ENCODE measurements at places on chromosomes 3 and 15.

GRCh38 chr3:52860424-52860768 lies 25.6 kb upstream of the MUSTN1 start:
- no peak for DNase-seq

DNA sequence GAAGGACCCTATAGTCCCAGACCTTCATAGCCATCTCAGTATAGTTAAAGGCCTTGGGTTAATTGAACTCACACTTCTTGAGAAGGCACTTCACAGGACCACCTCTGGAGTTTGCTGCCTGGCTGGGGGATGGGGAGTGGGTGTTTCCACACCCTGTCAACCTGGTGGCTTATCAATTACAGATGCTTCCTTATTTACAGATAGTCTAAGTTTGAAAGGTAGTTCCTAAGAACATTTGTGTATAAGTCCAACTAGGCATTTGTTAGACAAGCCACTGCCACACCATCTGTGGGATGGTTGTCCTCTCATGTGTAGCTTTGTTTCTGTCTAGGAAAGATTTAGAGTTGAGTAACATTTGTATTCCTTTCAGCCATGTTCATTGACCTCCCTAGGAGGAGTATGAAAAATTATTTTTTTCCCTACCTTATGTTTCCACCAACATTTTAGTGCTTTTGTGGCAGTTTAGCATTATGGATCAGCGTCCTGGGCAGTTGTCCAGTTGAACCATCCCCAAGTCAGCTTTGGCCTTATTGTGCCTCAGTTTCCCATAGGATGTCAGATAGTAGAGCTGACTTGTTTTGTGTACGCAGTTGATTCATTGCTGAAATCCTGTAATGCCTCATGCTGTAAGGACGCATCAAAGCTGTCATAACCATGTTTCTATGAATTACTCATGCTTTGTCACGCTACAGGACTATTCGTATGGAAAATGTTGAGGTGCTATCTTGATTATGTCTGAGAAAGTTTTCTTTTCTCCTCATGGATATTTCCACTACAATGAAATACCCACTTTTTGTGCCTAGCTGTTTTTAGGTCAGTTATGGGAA lies 21.2 kb upstream of the SIAH2 start:
- no peak for DNase-seq

GRCh38 chr3:185207931-185208746 lies 45.7 kb downstream of the EHHADH start:
- DNase-seq = no peak

GRCh38 chr3:40739971-40740370 lies 215.2 kb downstream of the ZNF621 start:
- no peak for DNase-seq

DNA sequence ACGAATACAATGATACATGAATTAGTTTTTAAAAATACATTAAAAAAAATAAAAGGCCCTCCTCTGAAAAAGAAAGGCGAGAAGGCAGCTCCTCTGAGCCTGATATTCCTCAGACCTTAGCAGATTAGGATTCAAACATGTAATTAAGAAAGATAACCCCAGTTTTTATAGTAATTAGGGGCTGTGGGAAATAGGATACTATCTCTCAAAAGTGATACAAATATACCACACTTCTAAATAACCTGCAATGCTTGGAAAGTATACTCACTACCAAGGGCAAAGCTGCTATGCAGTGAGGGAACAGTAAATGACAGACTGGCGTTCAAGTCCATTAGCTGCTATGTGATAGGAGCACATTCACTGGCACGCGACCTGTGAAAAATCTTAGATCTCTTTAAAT lies 445.1 kb downstream of the FOXP1 start:
- no peak for DNase-seq

DNA sequence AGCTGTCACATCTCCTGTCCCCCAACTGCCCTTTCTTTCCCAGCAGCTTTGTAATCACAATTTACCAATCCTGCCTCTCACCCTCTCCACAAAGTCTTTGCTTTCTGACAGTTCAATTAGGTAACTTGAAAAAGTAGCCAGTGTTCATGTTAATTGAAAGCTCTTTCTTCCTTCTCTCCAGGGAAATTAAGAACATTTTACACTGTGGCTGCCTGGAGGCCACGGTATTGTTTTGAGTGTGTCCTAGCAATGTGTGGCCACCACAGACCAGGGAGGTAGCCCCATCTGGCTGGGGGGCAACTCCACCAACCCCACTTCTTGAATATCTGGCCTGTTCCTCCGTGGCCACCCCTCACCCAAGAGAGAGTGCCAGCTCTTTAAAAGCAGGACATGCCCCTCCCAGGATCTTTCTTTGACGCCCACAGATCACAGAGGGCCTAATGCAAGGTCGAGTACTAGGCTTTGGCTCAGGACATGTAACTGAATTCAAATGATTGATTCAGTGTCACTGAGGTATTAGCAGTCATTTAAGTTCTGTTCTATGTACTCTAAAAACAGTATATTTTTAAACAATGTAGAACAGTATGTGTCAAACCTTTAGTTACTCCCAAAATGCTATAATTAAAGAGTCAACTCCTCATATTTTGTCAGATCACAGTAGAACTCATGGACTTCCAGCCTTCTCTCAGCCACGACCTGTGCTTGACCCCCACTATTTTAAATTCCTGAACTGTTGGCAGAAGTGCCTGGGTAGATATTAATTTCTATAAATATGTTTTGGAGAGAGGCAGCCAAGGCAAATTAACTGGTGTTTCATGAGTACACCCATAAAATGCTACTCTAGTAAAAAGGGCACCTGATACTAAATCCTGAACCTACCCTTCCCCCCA lies 164.5 kb downstream of the TNIK start:
- no peak for DNase-seq
